Breast epithelium (tissue), 4 donors: ENCODE measurements at places on chromosomes 12 and 14.

GRCh38 chr12:15368812-15369211, 46.5 kb downstream of the PTPRO start:
- DNase-seq, result no peak

DNA sequence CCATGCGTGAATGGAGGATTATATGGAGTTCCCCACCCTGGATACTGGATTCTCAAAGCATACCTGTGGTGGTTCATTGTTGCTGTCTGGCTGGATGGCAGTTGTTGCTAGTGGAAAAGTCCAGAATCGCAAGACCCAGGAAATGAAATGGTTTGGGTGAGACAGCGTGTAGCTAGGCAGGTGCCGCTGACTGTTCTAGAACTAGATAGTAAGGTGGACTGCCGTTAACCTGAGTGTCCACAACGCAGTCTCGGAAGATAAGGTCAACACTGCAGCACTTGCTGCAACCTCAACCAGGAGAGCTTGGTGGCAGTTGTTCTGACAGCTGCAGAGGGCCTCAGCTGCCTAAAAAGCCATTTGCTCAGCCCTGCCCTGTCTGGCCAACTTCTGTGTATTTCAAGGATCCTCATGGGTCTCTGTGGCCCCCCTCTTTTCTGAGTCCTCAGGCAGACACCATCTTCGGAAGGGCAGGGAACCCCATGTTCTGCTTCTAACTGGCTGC, 15.5 kb upstream of the IRF2BPL start:
- DNase-seq, result no peak

- DNase-seq, result no peak
These were observed 12.4 kb downstream of the CCDC92 start for GRCh38 chr12:123960029-123960735.

DNA sequence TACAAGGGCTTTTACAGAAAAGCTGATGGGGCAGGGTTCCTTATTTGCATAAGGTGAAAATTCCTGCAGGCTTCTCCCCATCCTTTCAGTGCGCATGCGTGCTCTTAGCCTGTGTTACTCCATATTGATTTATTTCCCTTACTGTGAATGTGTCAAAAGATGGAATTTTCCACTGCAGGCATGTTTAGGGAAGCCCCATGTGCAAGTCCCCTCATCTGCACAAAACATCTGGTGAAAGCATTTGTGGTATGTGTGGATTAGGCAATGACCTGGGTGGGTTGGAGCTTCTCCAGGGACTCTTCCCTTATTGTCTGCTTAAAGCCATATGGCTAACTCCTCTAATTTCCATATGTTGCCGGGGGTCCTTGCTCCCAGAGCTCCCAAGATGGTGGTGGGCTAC, 912.7 kb upstream of the LRFN5 start:
- no peak for DNase-seq

GRCh38 chr12:90013409-90013808, 304.8 kb upstream of the ATP2B1 start:
- no peak for DNase-seq

DNA sequence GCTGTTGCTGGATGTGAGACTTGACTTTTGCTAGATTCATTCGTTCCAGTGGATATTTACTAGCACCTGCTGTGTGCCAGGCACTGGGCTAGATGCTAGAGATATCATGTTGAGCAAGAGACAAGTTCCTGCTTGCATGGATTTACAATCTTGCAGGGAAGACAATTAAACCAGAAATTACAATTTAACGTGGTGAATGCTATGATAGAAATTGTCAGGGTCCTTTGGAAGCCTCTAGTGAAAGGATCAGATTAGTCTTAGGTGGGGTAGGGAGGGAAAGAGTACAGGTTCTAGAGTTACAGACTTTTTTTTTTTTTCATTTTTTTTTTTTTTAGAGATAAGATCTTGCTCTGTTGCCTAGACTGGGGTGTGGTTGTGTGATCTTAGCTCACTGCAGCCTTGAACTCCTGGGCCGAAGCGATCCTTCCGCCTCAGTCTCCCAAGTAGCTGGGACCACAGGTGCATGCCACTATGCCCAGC, 36.7 kb downstream of the SPATS2 start:
- DNase-seq, result no peak

GRCh38 chr14:92510972-92511371, 2.6 kb upstream of the RIN3 start:
- no peak for DNase-seq

DNA sequence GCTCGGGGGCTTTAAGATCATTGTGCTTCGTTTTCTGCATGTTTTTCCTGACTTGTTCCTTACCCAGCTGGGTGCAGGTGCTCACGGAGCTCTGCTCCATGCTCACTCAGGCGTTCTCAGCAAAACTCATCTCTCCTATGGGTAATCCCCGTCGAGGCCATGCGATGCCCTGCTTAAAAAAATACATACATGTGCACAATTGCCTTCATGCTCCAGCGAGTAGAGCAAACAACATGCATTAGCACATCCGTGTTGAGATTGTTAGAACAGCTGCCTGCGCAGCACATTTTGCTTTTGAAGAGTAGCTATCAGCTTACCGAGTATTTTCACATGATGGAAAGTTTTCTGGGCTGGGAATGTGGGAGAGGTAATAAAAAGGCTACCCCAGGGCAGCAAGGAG, 16.2 kb downstream of the AACS start:
- no peak for DNase-seq

DNA sequence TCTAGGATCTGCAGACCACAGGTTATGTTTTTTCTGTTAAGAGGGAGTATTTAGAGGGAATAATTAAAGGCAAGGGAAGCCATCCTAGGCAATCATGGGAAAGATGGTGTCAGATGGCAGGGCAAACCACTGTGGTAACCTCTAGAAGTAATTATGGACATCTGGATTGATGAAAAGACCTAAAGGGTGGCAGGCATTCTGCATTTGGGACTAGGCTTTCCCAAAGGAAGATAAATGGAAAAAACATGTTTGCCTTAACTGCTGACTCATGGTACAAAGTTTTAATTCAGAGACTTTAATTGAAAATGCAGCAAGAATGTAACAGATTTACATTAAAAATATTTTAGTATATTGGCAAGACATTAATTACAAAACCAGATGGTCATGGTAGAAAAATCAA, 88.1 kb downstream of the TMEM30B start:
- DNase-seq, result no peak

DNA sequence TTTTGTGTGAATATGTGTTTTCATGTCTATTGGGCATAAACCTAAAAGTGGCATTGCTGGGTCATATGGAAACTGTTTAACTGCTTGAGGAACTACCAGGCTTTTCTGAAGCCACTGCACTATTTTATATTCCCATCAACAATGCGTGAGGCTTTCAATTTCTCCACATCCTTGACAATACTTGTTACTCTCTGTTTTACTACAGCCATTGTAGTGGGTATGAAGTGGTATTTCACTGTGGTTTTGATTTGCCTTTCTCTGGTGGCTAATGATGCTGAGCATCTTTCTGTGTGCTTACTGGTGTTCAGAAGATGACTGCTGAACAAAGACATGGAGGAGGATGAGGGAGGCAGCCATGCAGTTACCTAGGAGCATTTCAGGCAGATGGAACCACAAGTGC, 13.2 kb upstream of the TDG start:
- DNase-seq, result no peak

GRCh38 chr12:124655048-124655697, 87.8 kb upstream of the NCOR2 start:
- DNase-seq, result peak; percentile 70

DNA sequence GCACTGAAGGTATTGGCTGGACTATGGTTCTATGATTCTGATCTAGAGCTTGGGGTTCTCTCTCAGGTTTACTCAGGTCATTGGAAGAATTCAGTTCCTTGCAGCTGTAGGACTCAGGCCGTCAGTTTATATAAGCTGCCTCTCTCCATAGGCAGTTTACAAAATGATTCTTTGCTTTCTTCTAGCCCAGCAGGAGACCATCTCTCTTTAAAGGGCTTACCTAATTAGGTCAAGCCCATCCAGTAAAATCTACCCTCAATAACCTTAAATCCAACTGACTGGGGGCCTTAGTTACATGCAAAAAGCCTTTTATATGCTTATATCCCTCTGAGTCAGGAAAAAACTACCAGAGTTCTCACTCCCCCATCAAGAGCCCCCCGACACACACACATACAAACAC, 80.5 kb upstream of the GARIN6 start:
- no peak for DNase-seq

DNA sequence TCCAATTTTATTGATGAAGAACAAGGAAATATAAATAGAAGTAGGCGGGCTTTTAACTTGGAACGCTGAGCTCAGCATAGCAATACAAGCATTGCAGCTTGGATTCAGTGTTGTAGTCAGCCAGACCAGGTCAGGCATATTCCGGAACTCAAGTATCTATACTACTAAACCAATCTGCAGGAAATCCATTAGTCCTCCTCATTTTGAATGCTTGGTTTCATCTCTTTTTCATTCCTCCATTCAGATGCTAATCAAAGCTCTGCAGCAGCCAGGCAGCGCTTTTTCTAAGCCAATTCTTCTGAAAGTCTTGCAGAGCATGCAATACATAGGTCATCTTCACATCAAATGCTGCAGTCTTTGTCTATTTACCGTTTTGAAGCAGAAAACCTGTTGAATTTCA, 49.0 kb downstream of the KIF21A start:
- DNase-seq, result no peak

DNA sequence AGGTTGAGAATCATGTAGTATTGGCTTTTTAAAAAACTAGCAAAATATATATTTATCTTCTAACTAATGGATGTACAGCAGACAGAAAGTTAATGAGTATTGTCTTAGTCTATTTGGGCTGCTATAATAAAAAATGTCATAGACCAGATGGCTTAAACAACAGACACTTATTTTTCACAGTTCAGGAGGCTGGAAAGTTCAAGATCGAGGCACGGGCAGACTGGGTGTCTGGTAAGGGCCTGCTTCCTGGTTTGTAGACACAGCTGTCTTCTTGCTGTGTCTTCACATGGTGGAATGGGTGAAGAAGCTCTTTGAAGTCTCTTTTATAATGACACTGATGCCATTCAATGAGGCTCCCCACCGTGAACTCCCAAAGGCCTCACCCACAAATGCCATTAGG, 70.1 kb upstream of the KRR1 start:
- no peak for DNase-seq

- DNase-seq, result no peak
These were observed 882.3 kb downstream of the RPS29 start for GRCh38 chr14:48703728-48704467.

GRCh38 chr14:58104808-58105207, 47.2 kb downstream of the ARMH4 start:
- DNase-seq, result no peak

GRCh38 chr14:105527826-105528585, 1.6 kb downstream of the TMEM121 start:
- peak; percentile 50 for DNase-seq

DNA sequence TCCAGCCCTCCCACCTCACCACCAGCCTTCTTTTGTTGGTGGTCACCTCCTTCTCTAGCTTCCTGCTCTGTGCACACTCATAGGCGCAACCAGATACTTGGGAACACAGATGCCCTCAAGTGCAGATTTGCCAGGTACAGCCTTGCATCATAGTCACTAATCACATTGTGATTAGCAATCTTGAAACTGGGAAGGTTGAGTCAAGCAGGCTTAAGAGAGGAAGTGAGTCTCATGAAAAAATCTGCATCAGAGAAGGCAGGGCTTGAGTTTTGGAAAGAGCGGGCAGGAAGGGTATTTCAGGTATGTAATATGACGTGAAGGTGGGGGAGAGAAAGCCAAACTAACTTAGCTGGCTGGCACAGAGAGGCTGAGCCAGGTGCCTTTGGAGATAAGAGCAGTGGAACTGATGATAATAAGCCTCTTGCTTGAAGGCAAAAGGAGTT, 2.7 kb upstream of the RABGGTA start:
- no peak for DNase-seq

DNA sequence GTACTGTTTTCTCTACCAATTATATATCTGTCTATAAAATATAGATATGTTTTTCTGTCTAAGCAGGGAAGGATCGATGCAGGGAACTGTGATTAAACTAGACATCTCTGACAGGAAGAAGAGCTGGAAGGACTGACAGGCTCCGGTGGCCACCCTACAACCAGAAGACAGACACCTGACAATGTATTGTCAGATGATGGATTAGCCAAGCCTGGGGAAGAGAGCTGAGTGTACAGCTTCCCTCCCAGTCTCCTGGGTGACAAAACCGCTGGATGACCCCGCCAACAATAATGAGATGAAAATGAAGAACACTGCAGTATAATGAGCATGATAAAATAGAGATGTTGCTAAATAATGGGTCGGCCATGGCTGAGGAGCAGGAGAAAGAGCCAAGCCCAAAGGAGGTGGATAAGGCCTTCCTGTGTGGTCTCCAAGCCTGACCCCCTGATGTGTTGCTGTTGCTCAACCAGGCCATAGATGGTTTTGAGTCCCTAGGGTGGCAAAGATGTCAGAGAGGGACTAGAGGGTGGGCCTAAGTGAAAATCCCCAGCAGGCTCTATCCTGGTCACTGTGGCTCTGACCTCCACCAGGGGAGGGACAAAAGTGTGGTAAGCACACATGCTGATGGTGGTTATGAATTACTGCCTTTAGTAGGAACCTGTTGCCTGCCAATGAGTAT, 28.2 kb downstream of the DHRS2 start:
- DNase-seq, result no peak

DNA sequence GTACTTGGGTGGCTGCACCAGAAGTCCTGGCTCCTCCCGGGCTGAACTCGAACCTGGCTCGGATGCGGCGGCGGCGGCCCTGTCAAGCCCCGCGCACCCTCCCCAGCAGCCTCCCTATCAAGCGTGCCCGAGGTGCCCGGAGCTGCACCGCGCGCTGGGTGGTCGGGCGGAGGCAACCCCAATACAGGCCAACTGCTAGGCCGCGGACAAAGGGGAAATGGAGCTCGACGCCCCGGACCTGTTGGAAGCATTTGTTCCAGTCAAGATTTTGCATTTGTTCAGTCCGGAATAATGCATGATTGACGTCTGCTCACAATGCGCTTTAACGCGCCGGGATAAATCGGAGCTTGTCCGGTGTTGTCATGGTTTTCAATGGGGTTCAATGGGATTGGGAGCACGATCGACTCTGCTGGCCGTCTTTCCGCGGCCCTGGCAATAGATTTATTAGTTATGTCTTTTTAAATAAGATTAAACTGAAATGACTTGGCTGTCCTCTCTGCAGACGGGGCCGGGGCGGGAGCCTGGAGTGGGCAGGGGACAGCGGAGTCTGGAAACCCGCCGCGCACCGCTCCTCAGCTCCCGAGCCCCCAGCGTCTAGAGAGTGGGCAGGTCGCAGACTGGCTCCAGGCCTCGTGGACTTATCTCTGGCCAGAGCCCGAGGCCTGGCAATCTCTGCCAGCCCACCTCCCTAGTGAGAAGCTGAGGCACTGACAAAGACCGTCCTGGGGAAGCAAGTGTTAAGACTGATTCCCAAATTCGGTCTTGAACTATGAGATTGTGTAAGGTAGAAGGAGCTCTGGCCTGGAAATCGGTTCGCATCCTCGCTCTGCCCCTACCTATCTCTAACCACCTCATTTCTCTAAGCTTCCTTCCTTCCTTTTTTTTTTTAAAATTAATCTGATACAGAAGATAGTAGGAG, 1.7 kb upstream of the NKX2-8 start:
- DNase-seq, result no peak

GRCh38 chr12:12095021-12095420, 24.3 kb downstream of the BCL2L14 start:
- DNase-seq, result no peak

GRCh38 chr12:49334681-49335080, 2.3 kb downstream of the C1QL4 start:
- DNase-seq, result no peak
